ENCODE measurements at places on chromosomes 5 and 9.

- peak; percentile 32 for DNase-seq
These were observed 54.1 kb downstream of the GARNL3 start for GRCh38 chr9:127318651-127319167.

GRCh38 chr5:154409230-154409840 is 36.5 kb upstream of the SAP30L start:
- DNase-seq = no peak

DNA sequence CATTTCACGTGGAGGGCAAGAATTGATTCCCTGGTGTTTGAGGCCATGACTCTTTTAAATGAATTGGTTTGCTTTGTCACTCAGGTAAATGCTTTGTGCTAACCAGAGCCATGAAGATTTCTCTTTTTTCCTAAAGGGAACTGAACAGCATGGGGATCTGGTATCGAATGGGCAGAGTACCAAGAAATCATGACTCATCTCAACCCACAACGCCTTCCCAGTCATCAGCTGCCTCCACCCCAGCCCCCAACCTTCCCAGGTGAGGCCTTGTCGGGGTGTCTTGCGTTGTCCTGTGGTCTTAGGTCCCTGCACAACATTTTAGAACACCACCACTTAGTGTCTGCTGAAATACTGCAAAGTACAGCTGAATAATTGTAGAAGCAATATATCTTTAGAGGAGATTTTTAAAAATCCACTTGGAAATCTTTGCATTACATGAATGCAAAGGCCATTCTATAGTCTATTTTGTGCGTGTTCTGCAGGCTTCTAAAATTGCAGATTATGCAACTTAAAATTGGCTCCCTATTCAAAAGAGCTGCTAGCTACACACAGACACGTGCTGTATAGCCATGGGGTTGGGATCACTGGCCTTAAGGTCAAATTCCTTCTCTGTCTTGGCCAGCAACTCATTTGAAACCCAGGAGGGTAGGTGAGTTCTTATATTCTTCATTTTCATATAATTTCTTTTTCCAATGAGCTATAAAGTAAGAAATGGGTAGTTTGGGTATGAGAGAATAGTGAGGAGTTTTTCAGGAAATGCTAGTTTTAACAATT is 69.0 kb downstream of the MVB12B start:
- peak; percentile 83 for DNase-seq

DNA sequence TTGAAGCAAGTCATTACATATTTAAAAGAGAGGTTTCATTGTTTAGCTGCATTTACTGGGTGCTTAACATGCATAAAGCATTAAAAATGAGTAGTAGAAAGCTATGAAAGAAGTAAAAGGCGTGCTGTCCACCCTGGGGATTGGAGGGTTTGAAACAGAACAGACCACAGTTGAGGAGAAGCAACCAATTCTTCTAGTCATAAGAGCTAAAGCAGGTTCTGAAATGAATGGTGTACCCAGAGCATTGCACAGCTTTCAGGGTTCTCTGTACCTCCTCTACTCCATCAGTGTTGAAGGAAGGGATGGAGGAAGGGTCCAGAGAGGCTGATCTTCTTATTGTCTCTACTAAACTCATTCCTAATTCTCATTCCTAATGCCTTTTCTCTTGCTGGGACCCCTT is 68.9 kb downstream of the SH3RF2 start:
- DNase-seq = no peak

DNA sequence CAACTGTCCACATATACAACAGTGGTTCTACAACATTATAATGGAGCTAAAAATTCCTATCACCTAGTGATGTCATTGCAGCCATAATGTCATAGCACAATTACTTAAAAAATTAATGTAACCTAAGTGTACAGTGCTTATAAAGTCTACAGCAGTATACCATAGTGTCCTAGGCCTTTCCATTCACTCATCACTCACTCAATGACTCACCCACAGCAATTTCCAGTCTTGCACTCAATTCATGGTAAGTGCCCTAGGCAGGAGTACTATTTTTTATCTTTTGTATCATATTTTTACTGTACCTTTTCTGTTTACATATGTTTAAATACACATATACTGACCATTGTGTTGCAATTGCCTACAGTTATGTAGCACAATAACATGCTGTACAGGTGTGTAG is 9.6 kb upstream of the PUM3 start:
- no peak for DNase-seq

DNA sequence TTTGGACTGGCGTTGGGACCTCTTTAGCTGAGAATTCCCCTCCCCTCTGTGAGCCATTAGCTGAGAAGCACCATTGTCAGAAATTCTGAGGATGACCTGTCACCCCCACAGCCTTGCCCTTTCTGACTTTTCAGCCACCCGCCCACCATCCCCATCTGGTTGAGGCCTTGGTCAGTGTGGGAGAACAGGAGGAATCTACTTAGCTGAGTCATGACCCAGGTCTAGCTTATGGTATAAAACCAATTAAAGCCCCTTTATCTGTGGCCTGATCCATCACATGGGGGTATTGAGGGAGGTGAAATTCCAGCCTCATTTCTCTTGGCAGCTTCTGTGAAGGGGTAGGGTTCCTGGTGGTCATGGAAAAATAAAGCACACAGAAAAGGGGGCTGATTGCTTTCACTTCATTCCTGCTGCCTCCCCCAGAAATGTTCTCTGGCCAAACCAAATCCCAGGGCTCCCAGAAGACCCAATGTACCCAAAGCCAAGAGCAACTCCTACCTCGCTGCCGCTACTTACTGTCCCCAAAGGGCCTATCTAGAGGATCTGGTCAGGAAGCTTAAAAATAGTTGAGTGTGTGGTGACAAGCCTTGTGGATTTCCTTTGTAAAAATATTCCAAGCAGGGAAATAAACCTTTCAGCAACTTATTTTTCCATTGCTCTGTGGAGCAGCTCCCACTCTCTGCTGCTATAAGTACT is 174.8 kb upstream of the TNC start:
- peak; percentile 9 for DNase-seq

DNA sequence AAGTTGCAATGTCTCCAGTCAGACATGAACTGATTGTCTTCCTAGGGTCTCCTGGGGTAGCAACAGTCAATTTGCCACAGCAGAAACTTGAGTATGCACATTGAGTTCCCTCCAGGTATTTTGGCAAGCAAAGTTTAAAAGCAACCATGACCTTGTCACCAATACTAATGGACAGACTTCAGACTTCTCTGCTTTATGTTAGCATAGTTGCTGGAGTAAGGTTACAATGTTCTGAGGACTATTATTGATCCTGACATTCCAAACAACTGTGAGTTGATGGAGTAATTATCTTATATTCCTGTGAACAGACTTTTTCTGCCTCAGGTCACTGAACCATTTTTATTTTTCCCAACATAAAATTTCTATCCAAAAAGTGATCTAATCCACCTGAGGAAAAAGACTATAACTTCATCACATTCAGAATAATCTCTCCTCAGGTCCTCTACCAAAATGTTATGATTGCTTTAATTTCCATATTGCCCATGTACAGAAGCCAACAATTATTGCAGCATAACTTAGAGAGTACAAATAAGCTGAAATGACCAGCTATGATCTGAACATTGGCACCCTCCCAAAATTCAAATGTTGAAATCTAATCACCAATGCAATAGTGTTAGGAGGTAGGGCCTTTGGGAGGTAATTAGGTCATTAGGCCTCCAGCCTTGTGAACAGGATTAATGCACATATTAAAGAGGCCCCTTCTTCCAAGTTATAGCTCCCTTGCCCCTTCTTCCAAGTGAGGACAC is 228.3 kb downstream of the PDE4D start:
- DNase-seq = no peak

- no peak for DNase-seq
These were observed 57.5 kb downstream of the HMGCS1 start for GRCh38 chr5:43255704-43256103.

DNA sequence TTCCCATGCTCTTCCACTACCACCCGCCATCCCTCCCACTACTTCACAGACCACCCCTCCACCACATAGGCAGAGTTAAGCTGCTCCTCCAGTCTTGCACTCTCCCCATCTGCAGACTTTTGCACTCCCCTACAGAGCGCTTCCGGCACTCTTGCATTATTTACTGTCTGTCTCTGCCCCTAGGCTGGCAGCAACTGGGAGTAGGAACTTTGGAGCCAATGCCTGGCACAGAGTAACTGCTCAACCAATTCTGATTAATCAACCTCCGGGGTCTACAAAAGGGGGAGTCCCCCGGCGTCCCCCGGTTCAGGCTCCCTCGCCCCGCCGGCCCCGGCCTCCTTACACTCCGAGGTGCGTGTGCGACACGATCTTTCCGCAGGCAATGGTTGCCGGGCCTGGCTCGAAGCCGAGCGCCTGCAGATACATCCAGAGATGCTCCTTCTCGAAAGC is 498 bp downstream of the HAUS6 start:
- DNase-seq = peak; percentile 61

DNA sequence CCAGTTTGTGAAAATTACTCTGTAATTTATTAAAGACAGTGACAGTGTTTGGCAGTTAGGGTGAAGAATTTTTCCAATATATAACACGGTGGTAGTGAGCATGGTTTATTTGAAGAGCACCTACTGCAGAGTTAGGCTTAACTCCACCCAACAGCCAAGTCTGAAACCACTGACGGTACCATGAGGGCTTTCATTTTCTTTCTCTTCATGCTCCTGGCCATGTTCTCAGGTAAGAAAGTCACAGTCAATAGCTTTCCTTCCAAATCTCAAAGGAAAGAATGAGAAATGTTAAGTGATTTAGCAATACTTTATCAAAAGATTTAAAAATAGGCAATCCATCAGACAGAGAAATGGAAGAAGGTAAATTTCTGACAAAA is at the start of gene MARCOL:
TSS of gene MARCOL (plus strand) at position 108 of the 377 bp plus-strand sequence. CDS start at position 181, 73 bp downstream.
- no peak for DNase-seq

DNA sequence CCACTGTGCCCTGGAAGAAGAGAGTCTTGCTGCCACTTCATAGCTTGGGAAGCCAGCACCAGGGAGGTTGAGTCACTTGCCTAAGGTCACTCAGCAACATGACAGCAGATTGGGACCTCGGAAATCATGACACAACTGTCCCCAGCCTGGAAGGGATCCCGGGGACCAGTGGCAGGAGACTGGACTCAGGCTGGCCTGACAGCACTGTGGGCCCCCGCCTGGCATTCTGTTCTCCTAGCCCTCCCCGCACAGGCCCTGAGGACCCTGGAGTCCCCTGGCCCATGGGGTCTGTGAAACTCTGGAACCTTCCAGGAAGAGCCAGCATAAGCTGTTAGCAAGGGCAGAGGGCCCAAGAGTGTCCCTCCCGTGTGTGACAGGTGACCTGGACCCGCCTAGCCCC is 64.9 kb downstream of the COL5A1 start:
- DNase-seq = peak; percentile 31

DNA sequence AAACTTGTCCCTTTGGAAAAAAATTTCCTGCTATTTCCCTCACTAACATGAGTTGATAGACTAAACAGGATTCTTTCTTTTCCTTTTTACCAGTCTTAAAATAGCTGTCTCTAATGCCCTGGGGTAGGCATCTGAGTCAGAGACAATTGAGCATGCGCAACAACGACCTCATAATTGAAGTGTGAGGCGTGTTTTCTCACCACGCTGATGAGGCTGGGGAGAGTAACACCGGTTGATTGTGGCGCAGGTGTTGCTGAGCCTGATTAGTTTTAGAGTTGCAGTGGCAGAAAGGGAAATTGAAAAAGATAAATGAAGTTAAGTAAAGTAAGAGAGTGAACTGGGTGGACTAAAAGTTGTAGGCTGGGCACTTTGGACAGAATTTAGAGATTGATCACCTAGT is 213.7 kb downstream of the TLR4 start:
- peak; percentile 22 for DNase-seq

GRCh38 chr9:126839301-126839700 is 21.1 kb upstream of the ZBTB34 start:
- no peak for DNase-seq

DNA sequence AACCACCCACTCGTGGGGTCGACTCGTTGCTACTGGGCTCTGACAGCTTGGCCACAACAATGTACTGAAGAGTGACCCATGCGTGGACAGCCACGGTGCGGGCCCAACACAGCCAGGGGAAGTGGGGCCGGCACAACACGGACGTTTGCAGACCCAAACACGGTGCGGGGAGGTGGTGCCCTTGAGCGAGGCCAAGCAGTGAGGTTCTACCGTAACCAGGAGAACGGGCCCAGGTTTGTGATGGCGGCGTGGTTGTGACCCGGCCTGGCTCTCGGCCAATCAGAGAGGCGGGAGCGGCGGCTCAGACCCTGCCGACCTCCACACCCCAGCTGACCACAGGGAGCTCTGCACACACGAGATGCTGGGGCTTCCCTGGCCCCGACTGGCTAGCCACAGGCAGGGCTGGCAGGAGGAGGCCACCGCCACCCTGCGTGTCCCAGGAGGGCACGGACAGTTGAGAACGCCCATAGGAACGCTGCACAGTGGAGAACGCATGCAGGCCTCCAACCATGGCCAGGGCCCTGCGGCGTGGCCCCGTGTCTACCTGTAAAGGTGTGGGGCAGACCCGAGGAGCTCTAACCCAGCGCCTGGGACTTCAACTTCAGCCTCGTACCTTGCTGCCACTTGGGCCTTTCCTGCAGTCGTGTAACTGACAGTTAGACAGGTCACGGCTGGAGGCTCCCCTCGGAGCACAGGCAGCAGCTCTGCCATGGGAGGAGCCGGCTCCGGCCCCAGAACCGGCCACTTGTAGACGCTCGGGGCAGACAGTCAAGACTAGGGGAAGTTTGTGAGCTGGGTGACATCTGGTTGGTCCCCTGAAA is 13.7 kb downstream of the BRD3 start:
- DNase-seq = no peak

DNA sequence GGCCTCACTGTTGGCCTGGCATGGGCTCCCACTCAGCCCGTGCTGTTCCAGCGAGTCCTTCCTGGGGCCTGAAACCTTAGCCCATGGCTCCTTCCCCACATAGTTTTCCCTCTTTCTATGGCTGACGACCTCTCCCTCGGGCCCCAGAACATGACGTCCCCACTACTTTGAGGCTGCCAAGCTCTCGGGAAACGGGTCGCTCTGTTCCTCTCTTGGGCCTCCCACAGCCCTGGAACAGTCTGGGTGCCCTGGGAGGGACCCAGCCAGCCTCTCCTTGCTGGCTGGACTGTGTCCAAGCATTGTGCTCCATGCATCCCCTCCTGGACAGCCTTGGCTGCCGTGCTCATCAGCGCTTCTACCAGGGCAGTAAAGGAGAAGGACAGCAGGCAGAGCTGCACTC is 118.3 kb downstream of the SYK start:
- DNase-seq = no peak

- no peak for DNase-seq
These were observed 456.4 kb downstream of the PDE4D start for GRCh38 chr5:59437176-59437575.

GRCh38 chr9:71737455-71737854 is 30.9 kb downstream of the CEMIP2 start:
- peak; percentile 78 for DNase-seq

DNA sequence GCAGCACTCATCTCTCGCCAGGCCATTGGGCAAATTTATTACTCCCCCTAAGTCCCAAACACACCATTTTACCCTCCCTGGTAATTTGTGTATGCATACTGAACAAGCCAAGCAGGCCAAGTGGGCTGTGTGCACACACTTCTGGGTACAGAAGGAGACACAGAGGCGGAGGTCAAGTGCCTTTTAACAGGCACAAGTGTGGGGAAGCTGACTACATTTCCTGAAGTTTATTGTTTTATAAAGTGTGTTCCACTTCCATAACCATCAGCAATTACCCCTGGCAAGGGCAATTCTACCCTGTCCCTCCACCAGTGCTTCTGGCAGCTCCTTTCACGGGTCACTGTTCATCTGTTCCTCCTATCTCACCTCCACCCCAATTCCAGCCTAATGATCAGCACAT is 93.9 kb downstream of the SETX start:
- DNase-seq = no peak

GRCh38 chr9:126556560-126557250 is 57.0 kb upstream of the LMX1B start:
- no peak for DNase-seq
